ENCODE measurements at places on chromosomes 7 and 10. TPM values are rescaled to one million over a fixed set of nuclear protein-coding genes. Genes with fewer than 3 reads are reported as not detected.

The OPALIN gene
- not detected for total RNA-seq

The PSAP gene
- 119 TPM for total RNA-seq

The C10orf62 gene
- total RNA-seq = not detected

The SMO gene
- 0.22 TPM for total RNA-seq

GRCh38 chr10:124578231-124579010 is 116.8 kb downstream of the LHPP start:
- no peak for DNase-seq

DNA sequence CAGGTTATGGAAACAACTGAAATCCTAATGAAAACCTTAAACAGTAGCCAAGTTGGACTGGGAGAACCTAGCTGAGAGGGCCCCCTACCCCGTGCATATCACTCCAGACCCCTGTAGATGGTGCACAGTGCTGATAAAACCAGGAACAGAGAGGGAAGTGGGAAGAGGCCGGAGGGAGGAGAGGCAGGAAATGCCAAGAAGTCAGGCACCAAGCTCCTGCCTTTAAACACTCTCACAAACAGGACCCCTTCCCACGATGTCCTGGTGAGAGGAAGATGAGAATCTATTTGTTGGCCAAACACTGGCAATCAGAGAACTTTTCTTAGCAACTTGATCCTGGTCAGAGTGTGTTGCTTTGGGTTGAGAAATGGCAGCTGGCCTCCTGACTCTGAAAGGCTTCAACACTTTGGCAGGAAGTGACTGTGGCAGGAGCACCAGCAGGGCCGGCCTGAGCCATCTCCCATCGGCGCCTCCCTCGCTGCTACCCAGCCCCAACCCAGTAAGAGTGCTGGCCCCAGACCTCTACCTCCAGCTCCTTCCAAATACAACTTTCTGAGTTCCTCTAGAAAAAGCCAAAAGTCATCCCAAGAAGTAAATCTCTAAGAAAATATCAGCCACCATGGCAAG is 39.5 kb downstream of the GSDME start:
- DNase-seq = no peak

DNA sequence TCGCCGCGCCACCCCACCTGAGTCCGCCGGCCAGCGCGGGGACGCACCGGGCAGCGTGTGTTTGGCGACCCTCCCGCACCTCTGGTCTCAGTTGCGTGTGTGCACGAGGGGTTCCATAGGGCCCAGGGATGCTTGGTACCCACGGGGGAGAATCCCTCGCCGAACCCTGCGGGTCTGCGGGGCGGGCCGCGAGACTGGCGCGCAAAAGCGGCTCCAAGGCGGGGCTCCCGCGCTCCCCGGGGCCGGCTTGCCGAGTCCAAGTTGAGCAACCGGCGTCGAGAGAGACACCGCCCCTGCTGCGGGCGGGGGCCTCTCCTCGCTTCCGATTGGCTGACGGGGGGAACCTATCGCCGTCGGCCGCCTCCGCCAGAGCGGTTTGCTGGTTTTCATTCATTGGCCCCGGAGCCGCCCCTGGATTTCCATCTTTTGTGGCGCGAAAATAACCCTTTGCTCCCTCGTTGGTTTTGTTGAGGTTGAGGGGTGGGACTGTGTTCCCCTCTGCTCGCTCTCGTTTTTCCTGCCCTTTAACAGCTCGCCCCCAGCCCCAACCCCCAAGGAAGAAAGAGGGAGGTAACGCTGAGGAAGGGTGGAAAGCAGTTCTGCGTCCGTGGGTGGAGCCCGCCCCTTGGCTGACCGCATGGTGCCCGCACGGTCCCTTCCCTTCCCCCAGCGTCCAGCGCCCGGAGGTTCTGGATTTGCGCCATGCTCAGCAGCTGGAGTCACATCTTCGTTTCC is 4.0 kb upstream of the IGF2BP3 start:
- DNase-seq = peak; percentile 25

DNA sequence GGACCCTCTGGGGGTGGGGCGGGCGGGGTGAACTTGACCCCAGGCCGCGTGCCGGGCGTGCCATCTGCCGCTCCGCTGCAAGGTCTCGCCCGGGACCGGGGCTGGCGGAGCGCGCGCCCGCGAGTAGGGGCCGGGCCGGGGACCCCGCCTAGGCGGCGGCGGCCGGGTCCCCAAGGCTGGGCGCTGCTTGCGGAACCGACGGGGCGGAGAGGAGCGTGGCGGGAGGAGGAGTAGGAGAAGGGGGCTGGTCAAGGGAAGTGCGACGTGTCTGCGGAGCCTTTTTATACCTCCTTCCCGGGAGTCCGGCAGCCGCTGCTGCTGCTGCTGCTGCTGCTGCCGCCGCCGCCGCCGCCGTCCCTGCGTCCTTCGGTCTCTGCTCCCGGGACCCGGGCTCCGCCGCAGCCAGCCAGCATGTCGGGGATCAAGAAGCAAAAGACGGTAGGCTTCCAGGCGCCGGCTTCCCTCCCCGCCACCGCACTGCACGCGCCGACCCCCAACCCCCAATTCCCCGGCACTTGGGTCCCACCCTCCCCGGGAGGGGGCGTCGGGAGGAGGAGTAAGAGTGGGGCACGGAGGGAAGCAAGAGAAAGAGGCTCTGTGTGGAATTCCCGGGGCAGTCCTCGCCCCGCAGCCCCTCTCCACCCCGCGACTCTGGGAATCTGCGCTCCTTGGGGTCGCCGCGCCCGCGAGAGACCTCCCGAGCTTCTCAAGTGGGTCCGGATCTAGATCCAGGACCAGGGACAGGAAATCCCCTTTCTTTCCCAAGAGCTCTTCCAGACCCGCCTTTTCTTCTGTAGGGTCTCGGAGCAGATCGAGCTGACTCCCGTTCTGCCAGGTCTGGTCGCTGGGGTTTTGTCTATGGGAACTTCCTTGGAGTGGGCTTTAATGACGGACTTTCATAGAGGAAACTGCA is at the start of gene PAPSS2:
TSS of gene PAPSS2 (plus strand) at position 308 of the 913 bp plus-strand sequence. CDS start at position 412, 104 bp downstream.
- DNase-seq = no peak

DNA sequence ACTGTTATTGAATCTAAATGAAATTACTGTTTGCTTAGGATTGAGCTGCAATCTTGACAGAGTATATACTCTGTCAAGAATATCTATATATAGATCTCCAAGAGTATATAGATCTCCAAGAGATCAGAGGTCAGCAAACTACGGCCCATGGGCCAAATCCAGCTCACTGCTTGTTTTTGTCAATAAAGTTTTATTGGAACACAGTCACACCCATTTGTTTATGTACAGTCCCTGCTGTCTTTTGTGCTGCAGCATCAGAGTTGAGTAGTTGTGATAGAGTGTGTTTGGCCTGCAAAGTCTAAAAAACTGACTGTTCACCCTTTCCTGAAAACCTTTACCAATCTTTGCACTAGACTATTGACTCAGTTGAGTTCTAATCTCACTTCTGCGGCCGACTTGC is 66.3 kb upstream of the NPVF start:
- no peak for DNase-seq
